Cardiac muscle cell (in vitro differentiated cells and primary cell): ENCODE measurements at places on chromosomes 7 and 10. TPM values are rescaled to one million over a fixed set of nuclear protein-coding genes. Genes with fewer than 3 reads are reported as not detected.

The METTL27 gene
- 5.1 and 5.2 TPM in 2 replicates for total RNA-seq

The TRIM50 gene
- total RNA-seq, result 0.32 TPM in 1 of 2 replicates, not detected in the other

The ZNF92 gene
- 5.9 and 9.4 TPM in 2 replicates for total RNA-seq

The SPDYE2B gene
- not detected in 2 replicates for total RNA-seq

The BPGM gene
- 15.2 and 20.1 TPM in 2 replicates for total RNA-seq

The ZNF853 gene
- total RNA-seq, result 31.3 and 32.2 TPM in 2 replicates

The GIMAP5 gene
- 0.25 and 0.45 TPM in 2 replicates for total RNA-seq

The TET1 gene
- 21.0 and 34.8 TPM in 2 replicates for total RNA-seq

The SPDYE6 gene
- total RNA-seq, result 0.18 TPM in 1 of 2 replicates, not detected in the other

The LBX1 gene
- not detected in 2 replicates for total RNA-seq
